Dermis microvascular lymphatic vessel endothelial cell (primary cell): ENCODE measurements at places on chromosomes 16 and 17. TPM values are rescaled to one million over a fixed set of nuclear protein-coding genes. Genes with fewer than 3 reads are reported as not detected.

DNA sequence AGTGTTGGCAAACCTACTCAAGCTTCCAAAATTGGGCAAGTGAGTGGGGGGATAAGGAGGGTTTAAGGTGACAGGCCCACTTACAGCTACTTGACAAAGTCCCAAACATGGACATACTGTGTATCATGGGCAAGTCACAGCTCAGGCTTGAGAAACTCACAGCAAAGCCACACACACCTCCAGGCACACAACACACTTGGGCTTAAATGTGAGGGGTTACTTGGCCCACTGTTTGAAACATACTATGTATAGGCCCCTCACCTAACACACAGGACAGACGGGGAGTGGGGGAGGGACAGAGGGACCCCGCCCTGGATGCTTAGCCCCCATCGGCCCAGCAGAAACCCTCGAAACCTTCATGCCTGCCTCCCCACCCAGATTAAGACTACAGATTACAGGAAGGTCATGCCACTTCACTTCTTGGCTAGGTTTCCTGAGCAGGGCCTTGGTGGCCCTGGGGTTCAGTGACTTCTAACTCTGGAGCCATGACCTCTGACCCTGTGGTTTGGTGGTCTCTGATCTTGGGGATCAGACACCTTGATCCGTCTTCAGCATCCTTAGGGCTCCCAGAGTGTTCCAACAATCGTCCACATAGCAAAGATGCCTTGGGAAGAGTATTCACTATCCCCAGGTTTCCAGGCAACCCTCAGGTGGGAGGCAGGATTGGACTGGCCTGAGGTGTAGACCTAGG lies 2.3 kb upstream of the SAMD14 start:
- no peak for DNase-seq

Gene HELZ
- total RNA-seq, result 27.6 and 34.5 TPM in 2 replicates

Gene MYH1
- total RNA-seq, result not detected in 2 replicates

Gene SPEM1
- total RNA-seq, result not detected in 2 replicates

Gene TSPOAP1
- total RNA-seq, result 0.13 TPM in 1 of 2 replicates, not detected in the other

GRCh38 chr17:39015546-39015935 lies 48.3 kb upstream of the FBXO47 start:
- DNase-seq, result no peak

DNA sequence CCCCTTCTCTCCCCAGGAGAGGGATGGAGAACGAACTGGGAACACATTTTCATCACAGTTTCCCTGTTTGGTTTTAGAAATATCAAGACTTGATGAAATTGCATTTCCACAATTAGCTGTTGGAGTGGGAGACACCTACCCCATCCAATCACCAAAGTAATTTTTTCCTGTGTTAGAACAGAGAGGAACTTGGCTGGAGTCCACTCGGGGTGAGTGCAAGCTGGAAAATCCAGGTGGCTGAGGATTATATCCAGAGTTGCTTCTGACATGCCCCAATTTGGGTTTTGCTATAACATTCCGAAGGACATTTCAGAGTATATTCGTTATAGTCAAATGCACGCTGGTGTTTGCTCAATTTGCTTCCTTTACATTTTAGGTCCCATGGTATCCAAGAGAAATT lies 231.8 kb downstream of the C16orf95 start:
- DNase-seq, result no peak

GRCh38 chr16:86531191-86531545 lies 20.8 kb downstream of the FOXF1 start:
- DNase-seq, result no peak

GRCh38 chr16:53232826-53233529 lies 178.2 kb downstream of the CHD9 start:
- DNase-seq, result no peak

GRCh38 chr16:22373662-22374310 lies 633 bp downstream of the CDR2 start:
- DNase-seq, result no peak

Gene PTX4
- total RNA-seq, result under 0.01 and 0.13 TPM in 2 replicates

Gene GAS2L2
- total RNA-seq, result under 0.01 TPM in 1 of 2 replicates, not detected in the other

GRCh38 chr17:82153295-82153691 lies 55.3 kb upstream of the FASN start:
- DNase-seq, result no peak

Gene SLC47A1
- total RNA-seq, result 0.63 and 1.7 TPM in 2 replicates

Gene PRSS33
- total RNA-seq, result not detected in 2 replicates

Gene CYTH1
- 15.4 and 22.9 TPM in 2 replicates for total RNA-seq

DNA sequence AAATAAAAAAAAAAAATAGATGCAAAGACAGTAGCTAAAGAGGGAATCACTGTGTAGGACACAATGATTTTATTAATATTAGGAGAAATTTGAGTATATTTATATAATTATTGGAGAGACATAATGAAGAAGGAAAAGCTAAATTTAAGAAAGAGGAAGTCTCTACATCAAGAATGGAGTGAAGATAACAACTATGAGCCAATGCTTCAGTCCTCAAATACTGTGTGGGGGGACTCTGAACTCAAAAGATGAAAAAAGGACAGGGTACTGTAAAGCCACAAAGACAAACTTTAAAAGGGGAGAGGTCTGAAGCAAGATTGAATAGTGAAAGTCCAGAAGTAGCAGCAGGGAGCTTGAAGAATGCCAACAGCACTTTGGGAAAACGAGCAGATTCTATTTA lies 44.7 kb downstream of the SKAP1 start:
- no peak for DNase-seq

DNA sequence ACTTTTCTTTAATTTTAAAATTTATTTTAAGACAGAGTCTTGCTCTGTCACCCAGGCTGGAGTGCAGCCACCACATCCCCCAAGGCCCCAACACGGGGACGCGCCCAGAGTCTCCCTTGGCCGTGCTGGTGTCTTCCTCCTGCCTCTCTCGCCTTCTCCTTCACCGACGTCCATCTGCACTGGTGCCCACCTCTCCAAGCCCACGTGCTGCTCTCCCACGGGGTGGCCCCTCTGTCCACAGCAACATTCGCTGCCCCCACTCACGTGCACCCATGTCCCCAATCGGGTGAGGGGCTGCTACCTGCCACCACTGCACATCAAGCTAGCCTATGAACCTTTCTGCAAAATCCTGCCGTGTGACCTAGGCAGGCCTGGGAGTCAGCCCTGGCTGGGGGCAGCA lies 3.1 kb downstream of the TMEM204 start:
- DNase-seq, result no peak

Gene CPNE7
- 0.25 and 2.4 TPM in 2 replicates for total RNA-seq

DNA sequence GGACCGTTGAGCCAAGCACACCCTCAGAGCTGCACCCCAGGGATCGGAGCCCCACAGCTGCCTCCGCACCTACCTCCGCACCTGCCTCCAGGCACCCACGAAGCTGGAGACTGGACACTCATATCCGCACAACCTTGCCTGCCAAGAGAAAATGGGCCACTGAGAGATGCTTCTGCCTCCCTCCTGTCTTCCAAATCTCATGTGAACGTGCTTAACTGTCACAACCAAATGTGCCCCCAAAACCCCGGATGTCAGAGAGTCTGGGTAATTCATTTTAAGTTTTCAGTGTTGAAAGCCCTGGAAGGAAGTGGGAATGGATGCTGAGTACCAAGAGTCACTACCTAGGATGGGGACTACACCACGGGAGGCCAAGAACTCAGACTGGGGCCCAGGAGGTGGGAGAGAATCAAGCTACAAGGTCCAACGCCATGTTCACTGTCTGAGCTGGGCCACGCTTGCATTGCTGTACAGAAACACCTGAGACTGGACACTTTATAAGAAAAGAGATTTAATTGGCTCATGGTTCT lies 49.5 kb upstream of the MEAK7 start:
- no peak for DNase-seq

DNA sequence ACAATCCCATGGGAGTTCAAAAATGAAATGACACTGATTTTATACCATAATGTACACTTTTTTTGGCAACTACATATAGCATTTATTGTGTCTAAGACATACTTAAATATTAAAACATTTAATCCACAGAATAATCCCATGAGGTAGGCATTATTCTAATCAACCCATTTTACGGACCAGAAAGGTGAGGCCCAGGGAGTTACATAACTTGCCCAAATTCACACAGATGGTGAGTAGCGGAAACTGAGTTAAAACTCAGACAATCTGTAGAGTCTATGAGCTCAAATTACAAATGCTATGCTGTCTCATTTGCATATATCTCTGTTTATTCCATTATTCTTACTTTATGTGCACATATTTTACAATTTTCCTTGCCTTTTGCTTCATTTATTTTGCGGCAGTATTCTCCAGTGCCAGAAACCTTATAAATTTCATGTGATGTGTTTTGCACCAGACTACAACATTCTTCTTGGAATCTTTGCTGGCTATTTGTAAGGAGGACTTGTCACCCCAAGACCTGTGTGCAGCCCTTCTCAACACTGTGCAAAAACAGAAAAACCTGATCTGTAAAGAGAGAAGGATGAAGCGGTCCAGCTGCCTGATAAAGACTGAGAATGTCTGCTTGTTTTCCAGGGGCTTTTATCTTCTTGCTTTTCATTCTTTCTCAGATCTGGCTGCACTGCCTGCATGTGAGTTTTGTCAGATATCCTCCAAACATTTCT lies 2.3 kb upstream of the ABCA9 start:
- DNase-seq, result no peak

GRCh38 chr17:47994724-47995123 lies 23.8 kb downstream of the CDK5RAP3 start:
- DNase-seq, result no peak

Gene CRHR1
- not detected in 2 replicates for total RNA-seq

Gene TMC5
- total RNA-seq, result under 0.01 TPM in 1 of 2 replicates, not detected in the other

Gene UNC13D
- total RNA-seq, result 2.8 and 2.9 TPM in 2 replicates

Gene TPSG1
- total RNA-seq, result not detected in 2 replicates

DNA sequence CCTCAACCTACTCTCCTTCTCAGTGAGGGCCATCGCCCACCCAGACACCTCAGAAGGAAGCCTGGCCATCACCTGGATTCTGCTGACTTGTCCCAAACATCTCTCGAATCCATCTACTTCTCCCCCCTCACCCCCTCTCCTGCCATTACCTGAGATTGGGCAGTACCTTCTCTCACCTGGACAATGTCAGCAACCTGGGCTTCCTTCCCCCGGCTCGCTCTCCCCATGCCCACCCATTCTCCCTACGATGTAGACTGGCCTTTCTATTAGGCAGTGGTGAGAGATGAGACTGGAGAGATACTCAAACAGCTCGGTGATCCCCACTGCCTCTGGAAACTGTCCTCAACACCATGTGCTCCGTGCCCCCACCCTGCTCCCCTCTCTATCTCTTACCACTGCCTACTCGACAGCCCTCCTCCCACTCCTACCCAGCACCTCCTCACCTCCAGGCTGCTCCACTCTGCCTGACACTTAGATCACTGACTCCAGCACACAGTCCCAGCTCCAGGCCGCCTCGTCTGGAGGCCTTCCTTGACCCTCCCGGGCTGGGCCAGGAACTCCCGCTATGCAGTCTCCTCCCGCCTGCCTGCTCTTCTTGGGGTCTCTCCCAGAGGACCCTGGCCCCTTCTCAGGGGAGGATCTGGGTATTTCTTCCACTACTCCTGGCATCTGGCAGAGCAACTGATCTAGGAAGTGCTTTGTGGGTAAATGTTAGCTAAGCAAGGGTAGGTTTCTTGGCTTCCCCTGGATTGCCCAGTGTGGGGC lies 235.8 kb upstream of the NLRP1 start:
- DNase-seq, result no peak

GRCh38 chr17:21140911-21141310 lies 14.1 kb downstream of the DHRS7B start:
- DNase-seq, result no peak

Gene BRICD5
- total RNA-seq, result 1.3 and 1.7 TPM in 2 replicates

DNA sequence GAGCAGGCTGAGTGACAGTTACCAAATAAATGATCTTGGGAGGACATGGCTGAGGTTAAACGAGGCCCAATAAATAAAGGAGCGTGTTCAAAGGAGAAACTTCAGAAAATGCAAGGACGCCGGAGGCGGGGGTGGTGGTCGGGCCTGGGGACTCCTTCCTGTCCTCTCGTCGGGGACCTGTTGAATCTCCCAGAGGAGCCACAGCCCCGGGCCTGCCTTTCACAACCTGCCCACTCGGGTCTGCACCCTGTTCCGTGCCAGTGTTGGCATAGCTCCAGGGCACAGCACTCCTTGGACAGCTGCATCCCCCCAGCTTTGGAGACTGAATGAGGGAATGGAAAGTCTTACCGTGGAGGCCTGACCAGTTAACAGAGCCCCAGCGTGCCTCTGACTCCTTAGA lies 8.1 kb upstream of the TBX4 start:
- DNase-seq, result no peak

Gene HLF
- not detected in 2 replicates for total RNA-seq

DNA sequence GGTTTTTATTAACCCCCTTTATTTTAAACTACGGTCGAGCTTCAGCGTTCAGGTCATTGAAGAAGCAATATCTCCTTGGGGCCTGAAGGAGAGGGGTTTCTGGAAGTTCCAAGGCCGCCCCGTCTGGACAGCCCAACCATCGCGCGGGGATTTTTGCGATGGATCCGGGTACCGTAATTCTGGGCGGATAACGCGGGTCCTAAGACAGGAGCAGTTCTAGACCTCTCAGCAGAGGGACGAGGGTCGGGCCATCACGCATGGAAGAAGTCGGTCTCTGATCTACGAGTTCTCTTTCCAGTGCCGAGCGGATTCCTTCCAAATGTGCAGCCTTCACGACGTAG lies 3.6 kb downstream of the BORCS6 start:
- no peak for DNase-seq

GRCh38 chr17:3750926-3751325 lies 27.2 kb downstream of the HASPIN start:
- DNase-seq, result no peak

DNA sequence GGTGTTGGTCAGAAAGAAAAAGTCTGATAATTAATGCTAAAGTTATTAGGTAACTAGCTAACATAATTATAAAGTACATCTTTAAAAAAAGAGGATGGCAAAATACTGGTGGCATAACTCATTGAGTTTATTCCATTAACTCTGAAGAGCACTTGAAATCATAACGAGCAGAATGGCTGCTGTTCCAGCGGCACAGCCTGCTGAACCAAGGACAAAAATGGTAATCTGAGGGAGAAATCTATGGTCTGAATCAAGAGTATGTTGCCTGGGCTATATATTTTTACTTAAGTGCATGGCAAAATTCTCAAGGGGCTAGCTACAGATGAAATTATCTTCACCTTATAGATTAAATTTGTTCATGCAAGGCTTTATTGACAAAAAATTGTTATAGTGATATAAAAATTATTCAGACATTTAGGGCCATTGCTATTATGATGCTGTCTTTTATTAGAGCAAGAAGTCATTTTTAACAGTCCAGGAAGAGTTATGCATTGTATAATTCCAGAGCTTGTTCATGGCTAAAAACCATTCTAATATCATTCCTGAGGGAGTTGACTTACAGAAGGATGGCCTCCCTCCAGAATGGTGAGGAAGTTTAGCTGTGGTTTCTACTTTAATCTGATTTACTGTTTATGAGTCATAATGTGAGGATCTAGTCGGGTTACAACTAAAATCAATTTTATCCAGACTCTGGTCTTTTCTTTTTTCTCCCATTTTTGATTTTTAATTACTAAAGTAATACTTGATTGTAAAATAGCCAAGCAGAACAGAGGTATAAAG lies 41.4 kb upstream of the ANKFN1 start:
- no peak for DNase-seq
